ENCODE measurements at places on chromosomes 6 and 20. TPM values are rescaled to one million over a fixed set of nuclear protein-coding genes. Genes with fewer than 3 reads are reported as not detected.

The ASXL1 gene
- 37.3 TPM for polyA plus RNA-seq

- DNase-seq: no peak
Observed at GRCh38 chr6:166289207-166290060, 18.8 kb downstream of the PRR18 start.

- DNase-seq: peak; percentile 97
Observed at GRCh38 chr6:127207591-127208120, 59.0 kb upstream of the RNF146 start.

DNA sequence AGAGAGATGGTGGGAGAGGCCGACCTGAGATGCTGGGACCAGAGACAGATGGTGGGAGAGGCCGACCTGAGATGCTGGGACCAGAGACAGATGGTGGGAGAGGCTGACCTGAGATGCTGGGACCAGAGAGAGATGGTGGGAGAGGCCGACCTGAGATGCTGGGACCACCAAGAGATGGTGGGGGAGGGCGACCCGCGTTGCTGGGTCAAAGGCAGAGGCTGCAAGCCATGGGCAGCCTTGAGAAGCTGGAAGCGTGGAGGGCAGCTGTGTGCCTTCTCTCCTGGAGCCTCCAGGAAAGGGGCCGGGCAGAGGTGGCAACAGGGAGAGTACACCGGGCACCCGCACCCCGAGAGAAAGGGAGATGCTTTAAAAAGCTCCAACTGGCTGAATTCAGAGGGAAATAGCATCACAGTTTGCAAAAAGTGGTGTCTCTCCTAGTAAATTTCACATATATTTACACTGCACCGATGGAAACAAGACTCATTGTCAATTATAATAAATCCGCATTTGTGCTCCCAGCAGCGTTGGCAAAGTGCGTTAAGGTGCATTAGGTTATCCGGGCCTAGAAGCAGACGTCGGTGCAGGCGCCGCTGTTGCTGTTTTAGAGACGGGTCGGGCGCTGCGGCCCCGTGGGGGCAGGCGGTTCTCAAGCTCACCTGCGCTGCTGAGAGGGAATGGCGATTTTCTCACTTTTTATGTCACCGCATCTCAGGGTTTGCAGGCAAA lies 132.4 kb downstream of the DLL1 start:
- DNase-seq: no peak

The MICB gene
- polyA plus RNA-seq: 32.8 TPM

The UTRN gene
- 29.4 TPM for polyA plus RNA-seq

The CAGE1 gene
- polyA plus RNA-seq: not detected

GRCh38 chr6:151349651-151350270 lies 41.6 kb downstream of the ZBTB2 start:
- DNase-seq: no peak

- no peak for DNase-seq
Observed at GRCh38 chr6:142183351-142183750, 36.3 kb downstream of the VTA1 start.

GRCh38 chr6:112468359-112468758 lies 121.2 kb downstream of the RFPL4B start:
- no peak for DNase-seq

All from endothelial cell of umbilical vein (primary cell).